ENCODE measurements at places on chromosomes 2 and 18. TPM values are rescaled to one million over a fixed set of nuclear protein-coding genes. Genes with fewer than 3 reads are reported as not detected.

DNA sequence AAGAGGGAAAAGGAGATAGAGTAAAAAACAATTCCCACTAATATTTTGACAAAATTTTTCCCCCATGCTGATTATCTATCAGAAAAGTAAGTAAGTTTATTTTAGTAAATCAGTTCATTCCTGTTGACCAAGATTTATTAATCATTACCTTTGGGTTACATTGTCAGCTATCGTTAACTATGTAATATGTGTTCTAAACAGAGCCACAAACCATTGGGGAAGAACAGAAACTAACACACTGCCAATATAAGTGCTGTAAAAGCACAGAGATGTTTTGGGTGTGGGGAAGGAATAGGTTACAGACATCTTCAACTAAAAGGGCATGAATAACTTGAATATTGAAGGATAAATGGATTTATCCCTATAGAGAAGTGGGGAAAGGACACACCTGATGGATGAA, 42.5 kb upstream of the ACADL start:
- DNase-seq, result no peak

DNA sequence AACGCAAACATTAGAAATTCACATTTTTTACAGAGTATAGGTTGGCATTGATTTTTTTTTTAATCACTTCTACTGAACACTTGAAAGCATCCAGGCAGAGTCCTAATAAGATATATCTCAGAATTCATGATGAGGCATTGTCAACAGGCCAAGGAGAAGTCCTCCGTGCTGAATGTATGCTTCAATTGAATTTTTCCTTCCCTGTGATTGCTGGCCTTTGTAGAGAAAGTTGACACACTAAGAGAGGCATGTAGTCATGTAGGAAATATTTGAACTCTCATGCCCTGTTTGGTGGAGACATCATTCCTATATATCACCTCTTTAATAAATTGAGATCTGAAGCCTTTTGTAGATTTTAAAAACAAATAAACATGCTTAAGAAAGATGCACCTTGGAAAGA, 844.9 kb downstream of the CPS1 start:
- DNase-seq, result no peak

- no peak for DNase-seq
Observed at GRCh38 chr2:7755879-7756278, 838.7 kb downstream of the RNF144A start.

GRCh38 chr2:38115216-38116032, 39.5 kb upstream of the CYP1B1 start:
- DNase-seq, result peak; percentile 73

GRCh38 chr2:26752656-26753055, 11.4 kb upstream of the SLC35F6 start:
- DNase-seq, result no peak

DNA sequence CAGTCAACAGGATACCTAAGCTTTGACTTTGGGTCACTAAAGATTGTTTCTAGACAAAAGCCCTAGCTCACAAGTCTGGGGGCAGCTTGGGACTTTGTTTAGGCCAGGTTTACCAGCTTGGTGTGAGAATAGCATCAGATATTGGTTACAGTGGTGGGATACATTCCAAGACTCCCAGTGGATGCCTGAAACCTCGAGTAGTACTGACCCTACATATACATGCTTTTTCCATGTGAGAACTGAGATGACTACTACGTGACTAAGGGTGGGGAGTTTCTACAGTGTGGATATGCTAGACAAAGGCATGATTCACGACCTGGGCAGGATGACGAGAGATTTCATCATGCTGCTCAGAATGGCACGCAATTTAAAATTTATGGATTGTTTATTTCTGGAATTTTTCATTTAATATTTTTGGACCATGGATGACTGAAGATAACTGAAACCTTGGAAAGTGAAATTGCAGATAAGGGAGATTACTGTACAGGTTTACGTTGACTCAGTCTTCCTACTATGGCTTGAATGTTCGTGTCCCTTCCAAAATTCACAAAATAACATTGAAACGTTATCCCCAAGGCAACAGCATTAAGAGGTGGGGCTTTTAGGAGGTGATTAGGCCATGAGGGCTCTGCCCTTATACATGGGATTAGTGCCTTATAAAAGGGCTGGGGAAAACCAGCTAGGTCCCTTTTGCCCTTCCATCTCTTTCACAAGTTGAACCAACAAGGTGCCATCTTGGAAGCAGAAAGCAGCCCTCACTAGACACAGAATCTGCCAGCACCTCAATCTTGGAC, 50.2 kb upstream of the CTAGE1 start:
- peak; percentile 92 for DNase-seq

DNA sequence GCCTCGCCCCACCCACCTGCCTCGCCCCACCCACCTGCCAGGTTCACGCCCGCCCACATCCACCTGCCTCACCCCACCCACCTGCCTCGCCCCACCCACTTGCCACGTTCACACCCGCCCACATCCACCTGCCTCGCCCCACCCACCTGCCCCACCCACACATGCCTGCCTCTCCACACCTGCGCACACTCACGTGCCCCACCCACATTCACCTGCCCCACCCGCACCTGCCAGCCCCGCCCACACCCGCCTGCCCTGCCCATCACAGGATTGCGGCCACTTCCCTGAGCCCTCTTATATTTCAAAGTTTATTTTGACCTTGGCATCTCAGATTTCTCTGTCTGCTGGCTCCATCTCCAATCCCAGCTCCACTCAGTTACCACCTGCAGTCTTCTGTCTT, 217.5 kb upstream of the SOX11 start:
- DNase-seq, result no peak

- DNase-seq, result peak; percentile 68
Observed at GRCh38 chr2:172098650-172099471, 3.8 kb downstream of the DLX2 start.

DNA sequence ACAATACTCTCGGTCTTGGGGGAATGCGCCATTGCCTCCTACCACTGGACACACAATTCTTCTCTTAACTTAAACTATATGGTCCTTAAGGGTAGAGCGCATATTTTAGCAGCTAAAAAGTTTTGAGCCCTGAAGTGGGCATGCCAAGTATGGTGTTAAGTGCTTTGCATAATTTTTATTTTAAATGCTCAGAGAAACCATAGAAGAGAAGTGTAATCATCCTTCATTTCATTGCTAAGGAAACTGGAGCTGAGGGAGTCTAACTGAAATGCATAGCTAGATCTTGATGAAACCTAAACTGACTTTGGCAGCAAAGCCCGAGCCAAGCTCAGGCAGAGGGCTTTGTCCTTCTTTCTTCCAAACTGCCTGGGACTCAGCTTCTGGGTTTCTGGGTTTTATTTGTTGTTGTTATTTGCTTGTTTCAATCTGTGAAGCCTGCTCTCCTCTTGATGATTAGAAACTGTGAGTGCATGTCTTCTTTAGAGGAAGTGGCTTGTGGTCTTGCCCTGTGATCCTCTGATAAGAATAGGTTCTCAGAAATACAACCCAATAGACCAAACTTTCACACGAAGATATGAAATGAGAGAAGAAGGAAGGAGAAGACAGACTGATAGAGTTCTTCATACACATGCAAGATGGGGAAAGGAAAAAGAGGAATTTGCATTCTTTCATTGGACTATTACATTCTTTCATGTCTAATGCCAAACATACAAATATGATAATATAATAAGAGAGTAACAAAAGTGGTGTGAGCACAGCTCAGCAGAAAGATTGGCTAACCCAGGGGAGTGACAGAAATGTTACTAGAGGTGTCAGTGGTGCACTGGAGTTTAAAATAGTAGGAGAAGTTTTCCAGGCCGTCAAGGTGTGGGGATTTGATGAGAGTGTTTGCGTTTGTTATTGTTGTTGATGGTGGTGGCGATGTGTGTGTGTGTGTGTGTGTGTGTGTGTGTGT, 7.5 kb upstream of the RNF144A start:
- no peak for DNase-seq

- peak; percentile 50 for DNase-seq
Observed at GRCh38 chr2:157849591-157849990, 26.5 kb downstream of the ACVR1 start.

DNA sequence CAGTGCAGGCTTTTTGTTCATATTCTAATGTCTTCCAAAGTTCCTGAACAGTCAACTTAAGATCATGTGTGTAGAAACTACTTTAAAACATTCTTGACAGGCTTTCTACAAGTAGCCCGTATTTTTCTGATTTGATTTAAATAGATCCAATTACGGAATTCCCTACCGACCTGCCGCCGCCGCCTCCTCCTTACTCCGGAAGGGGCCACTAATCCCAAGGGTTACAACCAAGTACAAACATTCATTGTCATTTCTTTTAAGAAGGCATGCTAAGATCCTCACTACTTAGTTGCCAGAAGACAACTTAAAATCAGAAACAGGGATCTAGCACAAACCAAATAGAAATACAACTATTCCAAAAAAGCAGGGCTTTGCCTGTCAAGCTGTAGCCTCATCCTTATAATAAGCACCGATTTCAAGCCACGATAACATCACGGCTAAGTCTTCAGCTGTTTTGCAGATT, 784 bp downstream of the WDR33 start:
- no peak for DNase-seq

DNA sequence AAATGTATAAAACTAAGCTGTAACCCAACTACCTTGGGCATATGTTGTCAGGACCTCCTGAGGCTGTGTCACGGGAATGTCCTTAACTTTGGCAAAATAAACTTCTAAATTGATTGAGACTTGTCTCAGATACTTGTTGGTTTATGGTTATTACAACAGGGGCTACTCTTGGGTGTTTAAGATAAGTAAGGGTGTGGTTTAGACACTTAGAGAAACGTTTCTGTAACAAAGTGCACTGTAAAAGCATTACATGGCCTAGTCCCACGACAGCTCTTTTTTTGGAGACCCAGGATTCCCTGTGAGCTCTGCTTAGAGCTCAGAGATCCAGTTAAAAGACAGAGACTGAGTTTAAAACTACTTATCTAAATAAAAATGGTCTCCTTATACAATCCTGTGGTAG, 32.3 kb upstream of the LIPG start:
- no peak for DNase-seq

GRCh38 chr2:60710707-60711106, 45.4 kb upstream of the PAPOLG start:
- DNase-seq, result peak; percentile 26

Gene RESP18
- not detected for total RNA-seq

Gene CCDC148
- total RNA-seq, result 0.69 TPM

Gene TUBB8B
- 1.1 TPM for total RNA-seq

Gene HOXD3
- total RNA-seq, result 15.3 TPM

Gene STAT4
- total RNA-seq, result 0.46 TPM

Gene CDH7
- not detected for total RNA-seq

Gene CRYBA2
- not detected for total RNA-seq

Gene ACADL
- total RNA-seq, result not detected

Gene CD207
- not detected for total RNA-seq

Gene ATP6V1C2
- not detected for total RNA-seq

Gene ORC2
- 34.0 TPM for total RNA-seq

Gene CACNB4
- total RNA-seq, result 0.30 TPM
